ENCODE measurements at places on chromosomes 7 and 10.

DNA sequence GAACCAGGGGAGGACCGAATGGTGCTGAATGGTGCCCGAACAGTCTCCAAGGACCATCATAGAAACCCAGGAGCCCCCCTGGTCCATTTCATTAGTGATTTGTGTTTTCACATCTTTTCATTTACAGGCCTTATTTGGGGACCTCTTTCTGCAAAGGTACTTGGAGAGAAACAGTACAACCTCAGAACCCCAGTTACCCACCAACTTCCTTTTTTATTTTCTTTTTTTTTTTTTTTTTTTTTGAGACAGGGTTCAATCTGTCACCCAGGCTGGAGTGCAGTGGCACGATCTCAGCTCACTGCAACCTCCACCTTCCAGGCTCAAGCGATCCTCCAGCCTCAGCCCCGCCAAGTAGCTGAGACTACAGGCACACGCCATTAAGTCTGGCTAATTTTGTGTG, 13.0 kb upstream of the ELN start:
- no peak for DNase-seq

- no peak for DNase-seq
Observed at GRCh38 chr7:104206841-104207240, 972 bp downstream of the ORC5 start.

DNA sequence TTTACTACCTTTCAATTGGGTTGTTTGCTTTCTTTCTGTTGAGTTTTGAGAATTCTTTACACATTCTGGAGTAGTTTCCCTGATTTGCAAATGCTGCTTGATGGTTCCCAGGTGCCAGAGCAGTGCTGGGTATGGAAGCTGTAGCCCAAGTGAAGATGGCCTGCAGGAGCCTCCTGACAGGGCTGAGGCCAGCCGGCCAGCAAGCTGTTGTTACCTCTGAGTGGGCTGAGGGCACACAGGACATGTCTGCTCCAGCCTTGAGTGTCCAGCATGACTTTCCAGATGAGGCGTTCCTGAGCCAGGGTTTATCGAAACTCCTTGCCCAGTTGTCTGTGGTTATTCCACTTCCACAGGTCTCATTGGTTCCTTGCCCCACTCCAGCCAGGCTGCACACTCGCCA, 164.6 kb upstream of the TNS3 start:
- DNase-seq: no peak

GRCh38 chr10:101143345-101143630, 12.2 kb downstream of the TLX1 start:
- DNase-seq: no peak

GRCh38 chr10:102405632-102406031, 10.1 kb downstream of the NFKB2 start:
- DNase-seq: no peak

DNA sequence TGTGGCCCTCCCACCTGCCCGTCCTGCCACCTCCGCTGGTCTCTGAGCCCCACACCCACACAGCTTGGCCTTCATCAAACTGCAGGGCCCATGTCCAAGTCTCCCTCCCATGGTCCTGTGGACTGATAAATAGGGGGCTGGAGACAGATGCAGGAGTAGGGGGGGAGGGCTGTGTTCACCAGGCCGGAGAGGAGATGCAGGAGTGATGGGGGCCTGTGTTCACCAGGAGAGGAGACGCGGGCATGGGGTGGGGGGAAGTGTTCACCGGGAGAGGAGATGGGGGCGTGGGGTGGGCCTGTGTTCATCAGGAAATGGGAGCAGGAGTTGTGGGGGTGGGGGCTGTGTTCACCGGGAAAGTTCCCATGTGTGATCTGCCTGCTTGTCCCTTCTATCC, 37.0 kb downstream of the JAKMIP3 start:
- DNase-seq: no peak

DNA sequence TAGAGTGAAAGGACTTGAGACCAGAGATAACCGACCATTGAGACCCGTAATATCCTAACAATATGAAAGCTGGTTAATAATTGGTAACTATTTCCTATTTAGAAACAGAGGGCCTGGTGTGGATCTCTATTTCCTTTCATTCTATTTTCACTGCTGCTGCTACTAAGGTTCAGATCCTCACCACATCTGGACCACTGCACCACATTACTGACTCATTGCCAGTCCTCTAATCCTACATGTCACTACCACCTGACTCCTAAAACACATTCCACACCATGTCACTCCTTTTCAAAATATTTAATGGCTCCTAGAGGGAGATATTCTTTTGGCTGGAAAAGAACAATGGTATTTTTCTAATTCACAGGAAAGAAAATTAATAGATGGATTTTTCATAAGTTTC, 6.4 kb downstream of the USP54 start:
- no peak for DNase-seq

DNA sequence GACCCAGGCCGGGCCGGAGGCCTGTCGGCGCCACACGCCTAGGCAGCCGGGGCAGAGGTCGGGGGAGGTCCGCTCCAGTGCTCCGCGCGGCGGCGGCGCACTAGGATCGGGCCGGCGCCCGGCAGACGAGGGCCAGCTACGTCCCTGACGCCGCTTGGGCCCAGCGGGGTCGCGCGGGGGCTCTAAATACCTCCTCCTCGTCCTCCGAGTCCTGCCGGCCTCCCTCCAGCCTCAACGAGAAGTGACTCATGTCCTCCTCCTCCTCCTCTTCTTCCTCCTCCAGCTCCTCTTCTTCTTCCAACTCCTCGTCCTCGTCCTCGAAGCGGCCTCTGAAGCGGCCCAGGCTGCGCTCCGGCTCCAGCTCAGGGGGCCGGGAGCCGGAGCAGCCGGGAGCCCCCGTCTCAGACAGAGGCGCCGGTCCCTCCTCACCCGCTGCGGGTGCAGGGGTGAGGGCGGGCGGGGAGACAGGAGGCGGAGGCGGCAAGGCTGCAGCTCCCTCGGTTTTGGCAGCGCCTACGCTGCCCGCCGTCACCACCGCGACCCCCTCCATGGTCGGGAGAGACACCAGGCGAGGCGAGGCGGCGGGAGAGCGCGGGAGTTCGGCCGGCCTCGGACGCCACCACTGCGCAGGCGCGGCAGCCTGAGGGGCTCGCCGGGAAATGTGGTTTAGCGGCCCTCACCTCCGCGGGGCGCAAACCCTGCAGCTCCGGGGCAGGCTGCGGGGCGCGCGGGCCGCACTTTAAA, at the start of gene PCGF6:
TSS of gene PCGF6 (minus strand) at position 624 of the 744 bp plus-strand sequence. CDS start at position 550, 74 bp downstream.
- peak; percentile 90 for DNase-seq

GRCh38 chr7:103824251-103824650, 165.2 kb downstream of the RELN start:
- no peak for DNase-seq

DNA sequence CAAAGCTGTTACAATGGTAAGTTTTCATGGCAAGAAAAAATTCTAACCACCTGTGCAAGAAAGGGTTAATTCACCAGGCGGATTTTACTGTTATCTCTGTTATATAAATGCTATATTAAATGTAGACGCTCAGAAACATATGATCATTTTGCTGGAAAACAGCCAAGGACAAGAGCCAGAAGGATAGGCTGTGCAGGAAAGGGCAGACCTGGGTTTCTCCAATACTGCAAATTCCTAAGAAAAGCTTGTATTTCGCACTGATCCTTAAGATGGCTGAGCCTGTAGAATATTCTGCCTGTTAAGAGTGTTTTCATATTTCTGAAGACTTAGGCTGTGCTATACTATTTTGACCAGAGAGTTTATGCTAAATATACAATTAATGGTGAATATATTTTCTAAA, 564.1 kb upstream of the KCND2 start:
- no peak for DNase-seq

- no peak for DNase-seq
Observed at GRCh38 chr10:83533290-83533689, 606.0 kb upstream of the GHITM start.

DNA sequence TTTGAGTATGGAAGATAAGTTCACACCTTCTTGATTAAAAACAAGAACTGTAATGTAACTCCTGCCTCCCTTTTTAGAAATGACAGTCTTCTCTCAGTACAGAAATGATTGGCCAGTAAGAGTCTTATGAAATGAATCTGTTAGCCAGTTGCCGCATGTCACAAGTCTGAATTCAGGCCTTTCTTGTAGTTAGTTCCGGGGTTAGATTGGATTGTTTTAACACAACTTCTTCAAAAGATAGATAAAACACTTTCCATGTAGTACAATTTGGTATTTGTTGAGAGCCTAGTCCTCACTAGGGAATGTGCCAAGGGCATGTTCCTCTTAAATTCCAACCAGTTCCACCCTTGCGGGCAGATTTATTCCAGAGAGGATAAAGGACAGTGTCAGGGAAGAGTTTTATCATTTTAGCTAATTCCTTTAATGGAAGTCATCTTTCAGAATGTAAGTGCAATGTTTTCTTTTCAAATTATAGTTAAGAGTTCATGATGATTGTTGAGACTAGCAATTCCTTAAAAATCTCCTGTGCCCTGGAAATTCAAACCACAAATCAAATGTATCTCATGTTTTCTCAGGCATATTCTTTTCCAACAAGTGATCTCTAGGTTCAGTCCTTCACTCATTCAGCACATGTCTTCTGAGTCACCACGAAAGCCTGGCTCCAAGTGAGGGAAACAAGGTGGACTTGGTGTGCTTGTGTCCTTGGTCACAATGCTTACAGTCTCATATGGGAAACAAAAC, 4.1 kb downstream of the FHIP2A start:
- peak; percentile 27 for DNase-seq

DNA sequence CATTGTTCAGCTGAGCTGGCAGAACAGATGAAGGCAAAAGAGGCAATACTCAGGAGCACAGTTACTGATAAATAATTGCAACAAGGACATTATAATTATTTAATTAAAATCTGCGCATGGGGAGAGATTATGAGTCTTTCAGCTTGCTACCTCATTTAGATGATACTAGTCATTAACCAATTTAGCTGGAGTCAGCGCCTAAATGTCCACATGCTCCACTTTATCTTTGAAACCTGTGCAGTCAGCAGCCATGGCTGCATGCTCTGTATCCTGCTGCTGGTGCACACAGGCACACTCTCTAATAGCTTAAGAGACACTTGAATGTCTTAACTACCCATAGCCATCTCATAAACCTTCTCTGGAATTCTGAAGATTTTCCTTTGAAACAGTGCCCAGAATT, 196.8 kb downstream of the PPP1R3A start:
- no peak for DNase-seq

GRCh38 chr10:43255634-43256431, 11.0 kb downstream of the RASGEF1A start:
- peak; percentile 62 for DNase-seq

- no peak for DNase-seq
Observed at GRCh38 chr7:25238066-25238725, 9.9 kb upstream of the NPVF start.

- no peak for DNase-seq
Observed at GRCh38 chr10:69838853-69839252, 37.1 kb downstream of the COL13A1 start.
